Stomach (tissue), 19 donors: ENCODE measurements at places on chromosomes 5 and 9. TPM values are rescaled to one million over a fixed set of nuclear protein-coding genes. Genes with fewer than 3 reads are reported as not detected.

Gene NMRK1
- total RNA-seq: 12.3 TPM

Gene GLIPR2
- 3.5 TPM for total RNA-seq

Gene TRIM14
- 79.9 TPM for total RNA-seq

DNA sequence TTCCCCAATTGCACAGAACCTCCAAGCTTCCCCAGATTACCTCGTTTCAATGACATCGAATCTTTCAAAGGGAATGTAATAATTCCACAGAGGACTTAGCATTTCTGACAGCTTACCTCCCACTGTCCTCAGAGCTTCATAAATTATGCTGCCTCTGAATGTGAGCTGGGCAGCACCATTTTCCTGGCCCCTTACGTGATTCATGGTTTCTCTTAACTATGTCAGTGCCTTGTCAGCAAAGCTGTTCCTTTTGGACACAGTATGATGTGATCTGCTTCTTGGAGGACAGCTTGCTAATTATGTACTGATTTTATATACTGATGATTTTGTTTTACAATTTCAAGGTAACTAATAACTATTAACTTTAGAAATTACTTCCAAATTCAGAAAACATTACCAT is 27.7 kb upstream of the SSBP2 start:
- DNase-seq: no peak

- DNase-seq: no peak
Measured at GRCh38 chr5:127826011-127826410, 122.8 kb downstream of the CCDC192 start.

DNA sequence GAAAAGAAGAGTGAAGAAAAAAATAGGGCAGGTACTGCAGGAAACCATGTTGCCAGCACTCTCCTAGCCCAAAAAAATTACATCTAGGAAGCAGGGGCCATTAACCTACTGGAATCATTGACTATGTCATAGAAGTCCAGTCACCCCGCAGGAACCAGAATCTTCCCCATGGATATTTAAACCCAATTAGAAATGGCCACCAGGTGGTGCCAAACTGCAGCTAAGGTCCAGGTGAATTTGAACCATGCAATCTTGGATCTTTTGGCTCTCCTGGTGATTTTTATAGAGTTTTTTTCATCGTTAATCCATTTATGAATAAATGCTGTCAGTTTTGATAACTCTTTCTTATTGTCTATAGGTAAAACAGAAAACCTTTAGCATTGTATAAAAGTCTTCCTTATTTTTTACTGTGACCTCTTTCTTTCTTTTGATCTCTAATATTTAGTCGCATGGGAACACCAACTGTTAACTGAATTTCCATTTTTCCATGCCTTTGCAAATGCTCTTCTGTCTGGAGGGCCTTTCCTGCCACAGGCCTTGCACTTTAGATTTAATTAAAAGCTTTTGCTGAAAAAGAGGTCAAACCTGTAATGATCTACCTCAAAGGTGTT is 147.5 kb upstream of the FGF10 start:
- peak; percentile 30 for DNase-seq

GRCh38 chr9:38213631-38214299 is 144.7 kb upstream of the SHB start:
- no peak for DNase-seq

- no peak for DNase-seq
Measured at GRCh38 chr5:162324328-162324727, 256.8 kb downstream of the GABRG2 start.

- no peak for DNase-seq
Measured at GRCh38 chr9:91934654-91935053, 15.4 kb downstream of the ROR2 start.

GRCh38 chr9:70480405-70480980 is 66.0 kb upstream of the KLF9 start:
- DNase-seq: peak; percentile 87

DNA sequence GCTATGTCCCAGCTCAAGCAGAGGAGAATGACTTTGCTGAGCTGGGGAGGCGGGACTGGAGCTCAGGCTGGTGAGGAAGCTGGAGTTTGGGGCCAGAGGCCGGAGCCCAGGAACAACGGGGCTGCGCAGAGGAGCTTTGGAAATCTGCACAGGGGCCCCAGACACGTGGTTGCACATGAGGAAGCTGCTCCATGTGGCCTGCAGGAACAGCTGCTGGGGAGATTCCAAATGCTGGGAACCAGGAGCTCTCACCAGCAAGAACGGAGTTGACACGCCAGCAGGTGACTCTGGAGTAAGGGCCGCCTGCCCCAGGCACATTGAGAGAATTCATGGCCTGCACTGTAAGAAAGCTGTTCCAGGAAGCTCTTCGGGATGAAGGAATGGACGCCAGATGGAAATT is 91.0 kb downstream of the OLFM1 start:
- DNase-seq: no peak

DNA sequence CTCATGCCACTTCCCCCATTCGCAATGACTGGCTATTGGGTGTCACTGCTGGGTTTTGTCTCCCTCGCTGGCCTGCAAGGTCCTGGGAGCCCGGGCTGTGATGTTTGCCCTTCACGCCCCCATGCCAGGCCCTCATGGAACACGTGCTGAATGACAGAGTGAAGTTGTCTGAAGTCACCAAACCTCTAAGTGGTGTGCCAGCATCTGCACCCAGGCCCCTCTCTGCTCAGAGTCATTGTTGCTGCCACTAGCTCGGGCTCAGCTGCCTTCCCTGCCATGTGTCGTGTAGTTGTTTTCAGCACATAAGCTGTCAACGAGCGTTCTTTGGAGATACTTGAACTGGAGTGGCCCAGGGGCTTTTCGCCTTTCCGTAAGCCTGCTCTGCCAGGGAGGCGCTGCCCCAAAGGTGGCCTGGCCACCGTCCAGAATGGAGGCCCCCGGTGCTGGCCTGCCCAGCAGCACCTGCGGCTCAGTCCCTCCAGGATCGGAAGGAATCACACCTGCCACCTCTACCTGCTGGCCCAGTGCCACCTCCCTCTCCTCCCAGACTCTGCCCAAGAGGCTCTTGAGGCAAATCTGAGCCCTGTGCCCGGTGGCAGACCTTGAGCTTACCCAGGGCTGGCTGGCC is 250.1 kb downstream of the PBX3 start:
- peak; percentile 8 for DNase-seq

- no peak for DNase-seq
Measured at GRCh38 chr5:124576848-124577409, 169.5 kb downstream of the ZNF608 start.

DNA sequence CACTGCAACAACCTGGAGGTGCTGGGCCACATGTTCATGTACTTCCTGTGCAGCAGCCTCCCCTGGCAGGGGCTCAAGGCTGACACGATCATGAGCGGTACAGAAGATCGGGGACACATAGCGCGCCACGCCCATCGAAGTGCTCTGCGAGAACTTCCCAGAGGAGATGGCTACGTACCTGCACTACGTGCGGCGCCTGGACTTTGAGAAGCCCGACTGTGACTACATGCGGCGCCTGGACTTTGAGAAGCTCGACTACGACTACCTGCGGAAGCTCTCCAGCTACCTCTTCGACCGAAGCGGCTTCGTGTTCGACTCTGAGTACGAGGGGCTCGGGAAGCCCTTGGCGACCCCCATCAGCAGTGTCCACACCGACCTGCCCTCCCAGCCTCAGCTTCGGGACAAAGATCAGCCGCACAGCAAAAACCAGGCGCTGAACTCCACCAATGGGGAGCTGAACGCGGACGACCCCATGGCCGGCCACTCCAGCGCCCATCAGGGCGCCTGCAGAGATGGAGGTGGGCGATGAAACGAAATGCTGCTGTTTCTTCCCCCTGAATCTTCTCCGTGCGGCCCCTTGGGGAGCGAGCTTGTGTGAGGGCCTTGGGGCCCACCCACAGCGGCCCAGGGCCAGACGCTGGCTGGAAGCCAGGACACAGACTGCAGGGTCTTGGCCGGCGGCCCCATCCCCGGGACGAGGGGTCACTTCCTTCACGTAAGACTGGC is 56.5 kb downstream of the JAK2 start:
- no peak for DNase-seq
